ENCODE measurements at places on chromosomes 12 and 14.

DNA sequence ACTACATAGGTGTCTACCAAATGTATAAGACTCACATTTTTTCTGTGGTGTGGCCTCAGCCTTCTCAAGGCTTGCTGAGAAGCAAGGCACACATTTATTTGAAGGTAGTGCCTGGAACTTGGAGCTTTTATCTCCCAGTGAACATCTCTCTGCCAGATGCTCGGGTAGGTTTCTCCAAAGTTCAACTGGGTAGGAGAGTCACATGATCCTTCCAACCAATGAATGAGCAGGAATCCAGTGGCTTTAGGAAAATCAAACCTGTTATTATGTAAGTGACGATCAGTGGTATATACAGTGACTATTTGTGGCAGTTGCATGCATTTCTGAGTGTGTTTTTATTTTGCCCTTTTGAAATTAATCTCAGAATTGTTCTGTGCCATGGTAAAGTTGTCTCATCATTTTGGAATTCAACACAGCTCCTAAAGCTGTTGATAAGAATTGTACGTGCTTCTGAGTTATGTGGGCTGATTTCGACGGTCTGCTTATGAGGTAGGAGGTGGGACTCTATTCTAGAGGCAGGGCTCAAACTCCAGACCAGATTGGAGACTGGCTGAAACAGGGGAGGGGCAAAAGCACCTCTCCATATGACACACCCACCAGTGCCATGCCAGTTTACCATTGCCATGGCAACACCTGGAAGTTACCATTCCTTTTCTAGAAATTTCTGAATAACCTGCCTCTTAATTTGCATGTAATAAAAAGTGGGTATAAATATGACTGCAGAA lies 57.6 kb downstream of the EID3 start:
- no peak for DNase-seq

DNA sequence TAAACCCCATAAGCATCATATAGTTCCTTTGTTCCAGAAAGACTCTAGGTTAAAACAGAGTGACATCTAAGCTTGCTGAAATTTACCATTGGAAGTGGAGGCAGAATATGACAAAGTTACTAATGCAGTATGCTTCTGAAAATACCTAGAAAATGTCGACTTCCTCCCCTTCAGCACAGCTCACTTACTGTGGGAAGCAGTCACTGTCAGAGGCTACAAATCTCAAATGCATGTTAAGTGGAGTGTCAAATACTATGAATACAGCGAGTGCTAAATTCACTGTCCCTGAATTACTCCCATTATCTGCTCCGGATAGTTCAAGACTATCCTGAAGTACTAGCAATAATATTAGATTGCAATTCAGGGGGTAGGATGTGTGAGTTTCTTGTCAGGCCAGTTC lies 1454.6 kb downstream of the AACS start:
- DNase-seq = no peak

DNA sequence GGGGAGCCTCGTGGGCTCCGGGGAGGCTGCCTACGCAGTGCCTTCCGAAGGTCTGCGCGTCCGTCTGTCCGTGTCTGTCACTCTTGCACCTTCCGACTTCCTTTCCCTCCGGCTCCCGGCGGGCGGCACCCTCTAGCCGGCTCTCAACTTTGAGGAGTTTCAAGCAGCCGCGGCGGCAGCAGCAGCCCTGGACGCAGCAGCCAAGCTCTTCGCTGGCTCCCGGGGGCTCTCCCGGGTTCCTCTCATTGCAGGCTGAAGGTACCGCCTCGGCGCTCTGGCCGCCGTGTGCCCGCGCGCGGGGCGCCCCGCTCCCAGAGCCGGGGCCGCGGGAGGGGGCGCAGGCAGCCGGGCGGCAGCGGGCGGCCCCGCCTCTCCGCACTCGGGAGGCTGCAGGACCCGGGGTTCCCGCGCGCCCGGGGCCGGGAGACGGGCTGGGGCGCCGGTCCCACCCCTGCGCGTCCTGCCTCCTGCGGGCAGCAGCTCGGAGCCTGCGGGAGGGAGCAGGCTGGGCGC lies at the start of the genes AMIGO2 and PCED1B:
AMIGO2 (minus strand) TSS at position 492 of the 513 bp plus-strand sequence. CDS start 957 bp downstream, outside the sequence.
PCED1B (plus strand) TSS at position 154 of the 513 bp plus-strand sequence. CDS start 155,443 bp downstream, outside the sequence.
- peak; percentile 49 for DNase-seq

- peak; percentile 29 for DNase-seq
These were observed 183.7 kb downstream of the TMTC3 start for GRCh38 chr12:88325816-88326189.

GRCh38 chr12:64779354-64779974 lies 20.3 kb upstream of the GNS start:
- DNase-seq = no peak

GRCh38 chr14:77375973-77376770 lies 722 bp downstream of the TMED8 start:
- DNase-seq = no peak

DNA sequence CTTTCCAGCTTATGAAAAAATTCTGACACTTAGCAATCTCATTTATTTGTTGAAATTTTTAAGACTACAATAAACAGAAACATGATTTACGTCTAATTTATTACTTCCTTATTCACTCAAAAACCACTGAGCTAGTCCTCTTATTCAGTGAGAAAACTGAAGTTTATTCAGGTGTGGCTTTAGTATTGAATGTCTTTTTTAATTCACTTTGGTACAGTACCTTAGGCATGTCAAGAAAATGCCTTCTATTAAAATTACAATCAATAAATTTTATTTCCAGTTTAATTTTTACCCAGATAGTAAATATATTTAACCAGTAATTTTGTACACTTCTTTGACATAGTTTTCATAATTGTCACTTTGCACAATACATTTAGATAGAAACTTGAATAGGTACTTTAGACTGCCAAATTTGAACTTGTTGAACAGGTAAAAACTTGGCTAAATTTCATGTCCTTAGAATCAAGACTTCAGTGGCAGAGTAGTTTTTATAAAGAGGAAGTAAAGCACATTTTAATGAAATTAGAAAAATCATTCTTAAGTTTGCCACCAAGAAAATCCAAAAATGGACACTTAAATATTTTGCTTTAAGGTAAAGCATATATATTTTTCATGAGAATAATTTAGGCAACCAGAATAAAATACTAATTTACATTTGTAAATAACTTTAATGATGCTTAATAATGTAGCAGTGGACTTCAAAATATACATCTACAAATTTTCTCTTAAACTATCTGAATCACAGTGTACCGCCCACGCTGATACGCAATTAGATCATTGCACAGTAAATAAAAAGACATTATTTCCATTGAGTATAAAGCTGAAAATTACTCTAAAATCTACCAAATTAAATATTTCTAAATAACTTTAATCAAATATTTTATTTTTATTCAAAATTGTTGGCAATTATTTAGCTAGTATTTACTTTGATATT lies 159.1 kb downstream of the RASSF9 start:
- no peak for DNase-seq

DNA sequence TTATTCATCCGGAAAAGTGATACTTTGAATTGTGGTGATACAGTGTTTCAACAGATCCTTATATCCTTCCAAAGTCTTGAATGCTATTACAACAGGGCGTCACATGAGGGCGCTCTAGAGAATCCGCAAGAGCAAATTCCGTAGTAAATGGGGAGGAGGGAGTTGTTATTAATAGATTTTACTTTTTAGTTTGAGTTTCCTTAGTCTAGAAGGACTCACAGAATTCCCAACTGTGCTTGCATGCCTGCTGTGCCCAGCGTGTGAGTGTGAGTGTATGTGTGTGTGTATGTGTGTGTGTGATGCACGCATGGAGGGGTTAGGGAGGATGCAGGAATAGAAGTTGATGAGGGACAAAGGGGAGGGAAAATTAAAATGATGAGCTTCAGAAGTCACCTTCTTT lies 375.3 kb downstream of the C12orf75 start:
- peak; percentile 27 for DNase-seq

- no peak for DNase-seq
These were observed 376.3 kb downstream of the TMEM132D start for GRCh38 chr12:129527506-129527905.

GRCh38 chr12:66340131-66340530 lies 37.8 kb downstream of the HELB start:
- DNase-seq = no peak

GRCh38 chr14:105028251-105028927 lies 7.5 kb upstream of the CDCA4 start:
- DNase-seq = no peak

DNA sequence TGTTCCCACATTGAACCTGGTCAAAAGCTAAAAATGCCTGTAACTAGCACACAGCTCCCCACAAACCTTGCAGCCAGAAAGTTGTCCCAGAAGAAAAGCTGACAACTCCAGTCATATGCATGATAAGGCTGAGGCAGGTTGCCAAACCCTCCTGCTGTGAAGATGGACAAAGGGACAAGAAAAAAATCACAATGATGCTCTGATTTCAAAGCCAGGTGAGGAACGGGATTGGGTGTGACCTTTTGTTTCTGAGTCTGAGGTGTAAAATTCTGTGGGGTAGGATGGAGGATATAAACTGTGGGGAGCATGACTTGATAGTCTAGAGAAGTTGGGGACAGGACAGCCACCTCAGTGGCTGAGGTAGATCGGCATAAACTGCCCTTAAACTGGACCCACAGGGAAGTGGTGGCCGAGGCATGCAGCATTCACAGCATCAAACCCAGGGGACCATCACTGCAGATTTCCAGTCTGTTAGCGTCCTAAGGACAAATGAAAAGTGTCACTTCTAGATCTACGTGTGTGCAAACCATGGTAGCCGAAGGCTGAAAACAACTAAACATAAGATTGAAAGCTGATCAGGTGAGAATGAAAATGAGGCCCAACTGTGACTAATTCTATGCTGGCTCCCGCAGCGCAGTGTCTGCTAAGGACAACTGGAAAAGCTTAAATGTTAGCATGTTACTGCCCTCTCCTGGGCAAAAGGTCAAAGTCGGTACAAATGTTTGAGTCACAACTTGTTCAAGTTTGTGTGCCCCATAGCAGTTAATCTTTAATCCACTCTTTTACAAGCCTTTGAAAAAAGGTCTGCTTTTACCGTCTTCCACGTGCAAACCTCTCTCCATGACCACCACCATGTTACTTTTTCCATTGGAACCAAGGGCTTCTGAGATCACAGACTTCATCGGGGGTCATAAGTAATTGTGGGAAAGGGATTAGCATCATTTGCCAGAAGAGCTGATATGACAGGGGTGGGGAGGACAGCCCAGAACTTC lies 39.8 kb downstream of the GRIN2B start:
- DNase-seq = no peak

GRCh38 chr14:77849711-77850110 lies 49.8 kb downstream of the ADCK1 start:
- no peak for DNase-seq

GRCh38 chr14:104438166-104438887 lies 141.2 kb upstream of the C14orf180 start:
- DNase-seq = no peak

- no peak for DNase-seq
These were observed 2.6 kb upstream of the WNT10B start for GRCh38 chr12:48973941-48974673.

GRCh38 chr12:132723015-132723763 lies 12.5 kb downstream of the PGAM5 start:
- DNase-seq = no peak

GRCh38 chr14:33486332-33486890 lies 464.5 kb downstream of the EGLN3 start:
- DNase-seq = no peak

- DNase-seq = no peak
These were observed 96.3 kb upstream of the NAV3 start for GRCh38 chr12:77734214-77734883.

GRCh38 chr14:95524706-95525512 lies 8.5 kb upstream of the SYNE3 start:
- no peak for DNase-seq

GRCh38 chr12:2294651-2295475 lies 242.1 kb downstream of the CACNA1C start:
- peak; percentile 37 for DNase-seq

DNA sequence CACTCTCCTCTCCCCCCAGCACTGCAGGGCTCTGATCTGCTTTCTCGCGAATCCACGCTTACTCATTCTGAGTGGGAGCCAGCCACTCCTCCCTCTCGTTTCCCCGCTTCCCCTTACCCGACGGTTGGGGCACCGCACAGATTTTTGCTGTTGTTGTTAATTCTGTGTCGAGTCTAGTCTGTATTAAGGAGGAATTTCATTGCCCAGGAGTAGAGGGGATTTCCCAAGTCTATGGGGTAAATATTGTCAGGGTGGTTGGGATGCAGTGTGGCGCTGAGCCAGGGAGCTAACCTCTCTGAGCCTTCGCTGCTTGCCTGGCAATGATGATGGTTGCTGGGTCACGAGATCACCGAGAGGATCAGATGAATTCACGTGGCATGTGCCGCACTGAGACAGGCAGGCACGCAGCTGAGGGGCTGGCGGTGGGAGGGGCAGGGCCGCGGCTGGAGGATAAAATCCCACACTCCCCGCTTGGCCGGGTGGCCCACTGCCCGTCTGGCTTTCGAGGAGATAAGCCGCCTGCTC lies 18.5 kb downstream of the NCOR2 start:
- DNase-seq = peak; percentile 90

- no peak for DNase-seq
These were observed 141.2 kb downstream of the STXBP6 start for GRCh38 chr14:24908592-24909236.

DNA sequence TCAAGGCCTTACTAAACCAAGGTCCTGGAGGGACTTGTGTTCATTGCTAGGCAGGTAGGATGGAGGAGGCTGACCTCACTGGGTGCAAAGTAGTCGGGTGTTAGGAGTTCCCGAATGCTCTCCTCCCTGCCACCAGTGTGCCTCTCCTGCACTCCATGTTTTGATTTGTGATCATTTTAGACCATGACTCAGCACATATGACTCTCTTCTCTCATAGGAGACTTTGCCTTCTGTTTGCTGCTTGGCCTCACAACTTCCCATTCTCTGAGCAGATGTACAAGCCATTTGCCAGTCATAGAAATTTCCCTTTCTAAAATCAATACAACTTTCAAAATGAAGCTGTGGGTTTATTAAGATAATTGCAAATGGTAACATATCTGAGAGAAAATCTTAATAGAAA lies 46.6 kb upstream of the LRIG3 start:
- DNase-seq = no peak

GRCh38 chr12:84689638-84690037 lies 223.0 kb downstream of the SLC6A15 start:
- DNase-seq = no peak

- no peak for DNase-seq
These were observed 37.3 kb upstream of the ADGRD1 start for GRCh38 chr12:130916241-130916911.

DNA sequence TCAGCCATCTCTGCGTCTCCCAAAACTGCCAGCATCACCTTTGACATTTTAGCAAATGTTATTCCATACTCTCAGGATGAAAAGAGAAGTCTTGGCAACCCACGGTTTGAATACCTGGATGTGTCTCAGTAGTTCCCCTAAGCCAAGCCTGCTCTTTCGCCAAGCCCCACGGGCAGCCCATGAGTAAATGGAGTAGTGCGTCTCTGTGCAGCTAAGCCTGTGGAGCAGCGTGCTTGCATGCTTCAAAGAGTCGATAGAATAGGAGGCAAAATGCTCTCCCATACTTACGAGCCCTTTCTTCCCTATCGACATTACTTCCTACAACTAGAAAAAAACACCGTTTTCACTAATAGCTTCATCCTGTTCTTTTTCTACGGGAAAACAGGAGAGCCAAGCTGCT lies 634.5 kb upstream of the TMEM132C start:
- no peak for DNase-seq

Measured in AG09319 (cell line).